GM23338 (cell line): ENCODE measurements at places on chromosomes 4 and X.

DNA sequence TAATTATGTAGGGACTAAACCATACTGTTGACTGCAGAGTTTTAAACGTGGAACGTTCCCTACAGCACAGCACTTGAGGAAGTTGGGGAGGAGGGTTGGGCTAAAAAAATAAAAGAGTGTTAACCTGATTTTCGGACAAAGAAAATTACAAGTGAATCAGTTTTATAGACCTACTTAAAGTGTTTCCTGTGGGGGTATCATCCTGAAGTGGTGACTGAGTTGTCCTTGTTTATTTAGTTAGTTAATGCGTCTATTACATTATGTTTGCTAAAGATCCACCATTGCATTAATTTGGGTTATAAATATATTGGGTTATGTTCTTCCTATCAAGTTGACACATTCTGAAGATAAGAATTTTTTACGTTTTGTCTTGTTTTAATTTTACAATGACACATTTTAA is 14.7 kb downstream of the UNC5C start:
- no peak for DNase-seq

DNA sequence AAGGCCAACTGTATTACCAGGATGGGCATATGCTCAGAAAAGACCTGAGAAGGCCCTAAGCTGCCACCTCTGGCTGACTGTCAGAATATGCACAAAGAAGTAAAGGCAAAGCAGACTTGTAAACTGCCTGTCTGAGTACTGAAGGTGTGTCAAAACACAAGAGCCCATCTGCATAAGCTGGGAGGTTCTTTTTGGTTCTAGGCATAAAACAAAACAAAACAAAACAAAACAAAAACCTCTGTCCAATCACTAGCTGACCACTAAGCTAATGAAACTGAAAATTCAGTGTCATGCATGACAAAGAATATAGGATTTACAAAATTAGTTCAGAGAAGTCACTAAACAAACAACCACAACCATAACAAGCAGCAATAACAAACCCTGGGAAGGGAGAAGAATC is 20.6 kb downstream of the SH3D19 start:
- DNase-seq: peak; percentile 29

GRCh38 chr4:85788604-85789003 is 313.7 kb downstream of the ARHGAP24 start:
- no peak for DNase-seq

- DNase-seq: no peak
Measured at GRCh38 chrX:110020536-110020935, 17.6 kb downstream of the TMEM164 start.

DNA sequence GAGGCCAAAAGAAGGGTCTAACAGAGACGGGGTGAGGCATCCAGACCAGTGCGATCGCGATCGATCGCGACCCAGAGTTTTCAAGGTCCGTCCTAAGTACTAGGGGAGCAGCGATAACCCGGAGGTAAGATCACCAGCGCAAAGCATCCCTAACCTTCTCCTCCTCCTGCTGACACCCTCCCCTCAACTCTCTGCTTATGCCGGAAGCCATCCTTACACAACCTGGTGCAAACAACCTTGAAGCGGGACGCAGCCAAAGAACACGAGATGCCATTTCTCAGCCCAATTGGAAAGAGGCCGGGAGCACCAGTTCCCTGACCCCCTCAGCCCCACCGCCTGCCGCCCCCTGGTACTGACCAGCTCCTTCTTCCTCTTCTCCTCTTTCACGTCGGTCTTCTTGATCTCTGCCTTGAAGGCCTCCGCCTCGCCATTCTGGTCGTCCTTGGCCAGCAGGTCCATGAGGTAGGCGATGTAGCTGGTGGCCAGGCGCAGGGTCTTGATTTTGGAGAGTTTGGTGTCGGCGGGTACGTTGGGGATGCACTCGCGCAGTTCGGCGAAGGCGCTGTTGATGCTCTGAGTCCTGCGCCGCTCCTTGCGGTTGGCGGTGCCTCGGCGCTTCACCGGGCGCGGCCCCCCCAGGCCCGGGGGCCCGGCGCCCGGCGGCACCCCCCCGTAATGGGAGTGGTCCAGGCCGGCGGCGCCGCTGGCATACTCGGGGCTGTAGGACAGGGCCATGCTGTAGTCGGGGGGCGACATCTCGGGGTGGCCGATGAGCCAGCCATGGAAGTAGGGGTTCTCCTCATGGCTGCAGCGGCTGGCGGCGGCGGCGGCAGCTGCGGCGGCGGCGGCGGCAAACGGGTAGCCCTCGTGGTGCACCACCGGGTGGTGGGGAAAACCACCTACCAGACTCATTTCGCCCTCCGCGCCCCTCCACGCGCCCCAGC is 1.4 kb downstream of the HAND2 start:
- DNase-seq: peak; percentile 75

- no peak for DNase-seq
Measured at GRCh38 chr4:184344435-184344834, 126.8 kb upstream of the ENPP6 start.

- peak; percentile 50 for DNase-seq
Measured at GRCh38 chrX:10190367-10190766, 33.6 kb downstream of the CLCN4 start.

DNA sequence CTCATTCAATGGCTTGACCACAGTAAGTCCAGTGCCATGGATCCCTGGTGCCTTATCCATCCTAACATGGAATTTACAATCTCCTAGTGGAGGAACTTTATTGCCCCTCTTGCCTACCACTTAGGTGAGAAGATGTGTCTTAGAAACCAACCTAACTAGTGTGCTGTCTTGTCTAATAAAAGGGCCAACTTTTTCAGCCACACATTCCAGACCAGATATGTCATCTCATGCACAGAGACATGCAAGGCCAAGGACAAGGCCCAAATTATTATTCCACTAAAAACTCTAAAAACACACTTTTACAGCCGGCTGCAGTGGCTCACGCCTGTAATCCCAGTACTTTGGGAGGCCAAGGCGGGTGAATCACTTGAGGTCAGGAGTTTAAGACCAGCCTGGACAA is 10.6 kb upstream of the PRDX4 start:
- DNase-seq: no peak

DNA sequence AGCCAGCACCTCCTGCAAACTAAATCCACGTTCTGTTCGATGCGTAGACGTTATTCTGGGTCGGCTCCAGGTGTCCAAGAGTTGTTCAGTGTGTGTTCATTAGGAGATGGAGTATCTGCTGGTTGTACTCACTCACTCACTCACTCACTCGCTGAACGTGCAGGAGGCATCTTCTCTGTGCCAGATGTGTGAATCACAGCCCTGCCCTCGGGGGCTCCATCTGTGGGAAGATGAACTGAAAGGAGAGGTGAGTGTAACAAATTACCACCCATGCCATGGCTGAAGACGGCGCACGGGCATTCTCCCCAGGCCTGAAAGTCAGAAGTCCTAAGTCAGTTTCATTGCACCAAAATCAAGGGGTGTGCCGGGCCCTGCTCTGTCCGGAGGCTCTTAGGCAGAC is 16.1 kb downstream of the NSG1 start:
- DNase-seq: no peak

DNA sequence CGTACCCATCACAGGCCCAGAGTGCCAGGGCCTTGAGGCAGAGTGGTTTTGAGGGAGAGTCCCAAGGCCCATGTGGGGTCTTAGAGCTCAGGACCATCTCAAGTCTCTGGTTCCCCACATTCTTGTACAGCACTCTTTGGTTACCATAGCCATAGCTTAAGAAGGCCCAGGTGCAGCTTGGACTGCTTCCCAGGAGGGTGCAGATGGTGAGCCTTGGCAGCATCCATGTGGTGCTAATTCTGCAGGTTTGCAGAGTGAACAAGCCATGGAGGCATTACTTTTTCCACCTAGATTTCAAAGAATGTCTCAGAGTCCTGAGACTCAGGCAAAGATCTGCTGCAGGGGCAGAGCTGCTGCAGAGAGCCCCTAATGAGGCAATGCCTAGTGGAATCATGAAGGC is 171.7 kb downstream of the STK32B start:
- DNase-seq: no peak

GRCh38 chr4:20020056-20020455 is 231.6 kb upstream of the SLIT2 start:
- no peak for DNase-seq

DNA sequence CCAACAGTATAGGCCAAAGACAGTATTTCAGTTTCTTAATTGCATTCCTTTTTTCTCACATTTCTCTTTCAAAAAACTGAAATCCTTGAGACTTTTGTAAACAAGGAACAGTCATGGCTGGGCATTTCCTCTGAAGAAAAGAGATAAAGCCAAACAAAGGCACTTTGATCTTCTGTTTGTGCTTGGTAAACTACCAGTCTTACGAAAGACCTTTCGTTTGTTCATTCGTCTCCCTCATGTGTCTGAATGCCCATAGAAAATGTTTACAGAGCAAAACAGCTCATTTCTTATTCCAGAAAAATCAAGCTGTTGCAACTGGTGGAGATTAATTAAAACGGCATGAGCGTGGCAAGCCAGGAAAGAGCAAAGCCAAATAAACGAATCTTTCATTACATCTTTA is 178.0 kb downstream of the GASK1B start:
- no peak for DNase-seq

DNA sequence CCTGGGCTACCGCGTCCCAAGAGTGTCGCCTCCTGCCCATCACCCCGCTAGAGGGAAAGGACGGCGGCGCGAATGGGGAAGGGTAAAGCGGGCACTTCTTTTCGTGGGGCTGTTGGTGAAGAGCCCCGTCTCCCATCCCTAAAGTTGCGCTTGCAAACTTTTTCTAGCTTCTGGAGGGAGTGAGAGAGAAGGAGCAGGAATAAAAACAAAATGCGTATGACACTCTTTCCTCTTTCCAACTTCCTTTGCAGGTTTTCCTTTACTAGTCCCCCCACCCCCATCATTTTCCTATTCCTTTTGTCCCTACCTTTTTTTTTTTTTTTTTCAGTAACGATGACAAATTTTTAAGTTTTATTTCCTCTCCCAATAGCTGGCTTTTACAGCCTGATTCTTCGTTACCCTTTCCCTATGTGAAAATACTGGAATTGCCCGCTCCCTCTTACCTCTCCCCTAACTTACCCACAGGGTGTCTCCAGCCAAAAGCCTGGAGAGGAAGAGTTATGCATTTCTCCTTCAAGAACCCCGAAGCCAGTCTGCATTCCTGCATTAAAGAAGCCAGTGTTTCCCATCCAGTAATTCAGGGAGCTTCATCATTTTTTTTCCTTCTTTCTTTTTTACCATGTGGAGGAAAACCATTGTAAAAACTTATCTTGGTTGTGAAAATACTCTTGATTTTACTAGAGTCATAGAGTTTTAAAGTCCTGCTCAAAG is 613 bp upstream of the ARSJ start:
- peak; percentile 82 for DNase-seq

DNA sequence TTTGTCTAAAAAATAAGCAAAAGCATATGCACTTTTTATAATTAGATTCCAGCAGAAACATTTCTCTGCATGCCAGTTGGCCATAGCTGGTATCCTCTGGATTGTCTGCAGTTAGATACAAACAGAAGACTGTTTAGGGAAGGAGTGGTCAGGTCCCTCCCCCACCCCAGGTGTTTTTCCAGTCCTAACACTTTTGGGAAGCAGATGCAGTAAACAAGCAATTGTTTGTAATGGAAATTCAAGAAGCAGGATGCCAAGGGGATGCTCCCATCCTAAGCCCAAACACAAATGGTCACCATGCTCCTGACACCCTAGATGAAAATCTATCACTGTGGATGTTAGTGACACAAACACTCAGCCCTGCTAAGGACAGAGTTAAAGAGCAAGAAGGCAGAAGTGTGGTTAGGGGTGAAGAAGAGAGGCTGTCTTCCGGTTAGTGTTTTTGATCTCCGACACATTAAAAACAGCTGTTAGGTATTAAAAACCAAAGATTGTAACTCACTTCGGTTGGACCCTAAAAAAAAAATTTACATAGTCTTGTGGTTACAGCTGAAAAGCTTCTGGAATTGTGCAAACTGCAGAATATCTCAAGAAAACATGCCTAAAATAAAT is 7.9 kb downstream of the LEF1 start:
- DNase-seq: peak; percentile 70

DNA sequence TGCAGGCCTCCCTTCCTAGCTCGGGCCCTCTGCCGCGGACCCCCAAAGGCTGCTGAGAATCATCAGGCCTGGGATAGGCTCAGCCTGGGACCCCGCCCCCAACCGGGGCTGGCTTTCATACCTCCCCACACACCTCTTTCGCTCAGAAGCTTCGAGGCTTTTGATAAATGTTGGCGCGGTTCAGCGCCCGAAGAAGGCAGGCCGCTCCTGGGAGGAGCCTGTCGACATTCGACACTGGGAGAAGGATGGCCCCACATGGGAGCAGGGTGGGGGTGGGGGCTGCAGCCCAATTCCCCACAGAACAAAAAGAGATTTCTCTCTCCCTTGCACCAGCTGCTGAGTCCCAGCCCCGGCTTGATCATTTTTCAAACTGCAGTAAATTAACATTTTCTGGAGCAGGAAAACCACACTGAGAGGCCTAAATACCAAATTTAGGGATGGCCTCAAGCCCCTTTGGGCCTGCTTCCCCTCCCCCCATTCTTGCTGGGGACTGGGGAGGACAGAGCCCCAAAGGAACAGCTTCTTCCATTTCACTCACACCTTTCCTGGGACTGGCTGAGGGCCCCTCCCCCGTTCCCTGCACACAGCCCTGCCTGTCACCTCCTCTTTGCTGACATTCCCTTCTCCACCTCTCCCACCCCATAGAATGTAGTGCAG is 112.9 kb upstream of the PJA1 start:
- DNase-seq: peak; percentile 66

GRCh38 chrX:13808293-13808692 is 8.6 kb downstream of the GPM6B start:
- no peak for DNase-seq

- peak; percentile 37 for DNase-seq
Measured at GRCh38 chr4:76830964-76831703, 66.8 kb downstream of the SOWAHB start.

DNA sequence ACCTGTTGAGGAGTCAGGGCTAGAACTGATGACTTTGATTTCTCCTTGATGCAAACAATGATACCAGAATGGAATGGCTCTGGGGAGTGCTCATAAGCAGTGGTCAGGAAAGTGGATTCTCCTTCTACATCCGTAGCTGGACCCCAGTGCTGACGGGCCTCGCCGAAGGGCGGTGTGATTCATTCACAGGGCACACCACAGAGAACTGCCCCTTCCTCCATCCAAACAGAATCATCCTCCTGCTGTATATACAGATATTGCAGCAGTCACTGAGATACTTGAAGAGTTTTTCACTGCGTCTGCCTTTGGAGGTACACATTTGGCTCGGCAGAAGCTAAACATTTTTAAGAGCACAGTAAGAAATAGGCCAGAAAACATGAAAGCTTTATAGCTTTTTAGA is 7.3 kb upstream of the DCTD start:
- no peak for DNase-seq

- DNase-seq: peak; percentile 87
Measured at GRCh38 chr4:39635023-39635422, 3.6 kb downstream of the SMIM14 start.

- DNase-seq: peak; percentile 37
Measured at GRCh38 chr4:14529653-14530052, 472.6 kb upstream of the CPEB2 start.
